ENCODE measurements at places on chromosomes 2 and 18.

DNA sequence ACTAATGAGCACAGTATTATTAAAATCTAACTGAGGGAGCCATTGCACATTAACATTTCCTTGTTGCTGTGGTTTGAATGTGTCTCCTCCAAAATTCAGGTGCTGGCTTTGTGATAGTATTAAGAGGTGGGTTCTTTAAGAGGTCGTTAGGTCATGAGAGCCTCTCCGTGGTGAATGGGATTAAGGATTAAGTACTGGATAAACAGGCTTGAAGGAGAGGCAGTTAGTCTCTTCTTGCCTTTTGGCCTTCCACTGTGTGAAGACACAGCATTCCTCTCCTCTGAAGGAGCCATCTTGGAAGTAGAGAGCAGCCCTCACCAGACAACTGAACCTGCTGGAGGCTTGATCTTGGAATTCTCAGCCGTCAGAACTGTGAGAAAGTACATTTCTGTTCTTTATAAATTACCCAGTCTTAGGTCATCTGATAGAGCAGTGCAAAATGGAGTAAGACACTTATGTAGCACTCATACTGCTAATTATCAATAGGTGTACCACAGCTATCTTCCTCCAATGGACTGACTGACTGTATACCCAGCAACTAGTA is 182.7 kb downstream of the MYO3B start:
- no peak for DNase-seq

GRCh38 chr2:7392076-7392787 is 475.0 kb downstream of the RNF144A start:
- no peak for DNase-seq

DNA sequence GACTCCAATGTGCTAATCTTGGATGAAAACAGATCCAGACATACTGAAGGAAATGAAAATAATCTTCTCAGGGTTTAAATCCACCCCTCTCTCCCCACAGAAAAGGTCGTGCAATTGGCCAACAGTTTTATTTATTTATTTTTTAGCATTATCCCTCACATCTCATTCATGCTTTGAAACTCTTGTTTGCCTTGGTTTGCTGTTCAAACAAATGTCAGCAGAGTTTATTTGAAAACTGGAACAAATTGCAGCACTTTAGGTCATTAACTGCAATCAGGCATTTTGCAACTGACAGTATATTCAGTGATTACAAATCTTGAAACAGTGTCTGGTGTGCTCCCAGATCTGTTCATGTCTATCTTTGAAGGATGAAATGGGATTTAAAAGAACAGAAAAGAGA is 220.6 kb downstream of the SLC4A10 start:
- DNase-seq: no peak

DNA sequence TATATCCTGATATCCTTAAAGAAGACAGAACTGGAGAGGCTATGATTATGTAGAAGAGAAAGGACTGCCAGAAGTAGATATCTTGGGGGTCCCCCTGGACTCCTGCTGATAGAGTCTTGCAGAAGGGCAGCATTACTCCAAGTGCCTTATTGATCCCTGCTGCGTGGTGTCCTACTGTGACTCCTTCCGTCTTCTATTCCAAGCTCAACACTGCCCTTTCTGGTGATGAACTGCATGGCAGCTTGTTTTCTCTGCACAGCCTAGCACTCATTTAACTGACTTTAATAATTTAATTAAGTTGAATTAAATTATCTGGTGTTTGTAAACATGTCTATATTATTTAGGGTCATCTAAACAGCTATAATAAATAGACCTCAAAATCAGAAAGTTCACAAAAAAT is 194.1 kb upstream of the DSEL start:
- DNase-seq: no peak

DNA sequence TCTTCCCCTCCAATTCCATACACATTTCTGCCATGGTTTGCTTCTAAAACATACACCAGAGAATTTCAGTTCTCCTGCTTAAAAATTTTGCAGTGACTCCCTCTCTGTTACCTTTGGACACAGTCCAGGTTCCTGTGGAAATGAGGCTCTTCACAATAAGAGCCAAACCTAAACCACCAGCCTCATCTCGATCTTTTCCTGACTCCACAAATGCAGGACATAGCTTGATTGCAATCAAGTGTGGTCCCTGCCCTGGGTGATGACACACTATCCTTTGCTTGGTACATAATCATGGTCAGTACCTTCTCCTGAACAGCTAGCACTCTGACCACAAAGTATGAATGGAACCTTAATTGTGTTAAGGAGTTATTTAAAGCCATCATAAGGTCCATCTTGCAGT is 134.9 kb upstream of the CHAC2 start:
- DNase-seq: no peak

DNA sequence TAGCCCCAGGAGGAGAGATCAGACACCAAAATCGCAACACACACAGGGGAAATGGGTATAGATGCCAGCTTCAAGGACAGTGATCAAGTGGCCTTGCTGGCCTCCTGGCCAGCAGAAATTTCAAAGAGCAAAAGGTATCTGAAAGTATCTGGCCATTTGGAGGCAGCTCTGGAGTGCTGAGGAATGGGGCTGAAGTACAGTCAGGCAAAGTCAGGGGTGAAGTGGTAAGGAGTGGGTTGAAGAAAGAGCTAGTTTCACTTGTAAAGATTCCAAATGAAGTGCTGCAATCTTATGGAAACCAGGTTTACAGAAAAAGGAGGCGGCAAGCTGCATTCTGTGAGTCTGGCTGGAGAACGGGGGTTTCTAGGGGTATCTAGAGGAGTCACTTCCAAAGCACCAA is 19.2 kb upstream of the PCBP1 start:
- no peak for DNase-seq

DNA sequence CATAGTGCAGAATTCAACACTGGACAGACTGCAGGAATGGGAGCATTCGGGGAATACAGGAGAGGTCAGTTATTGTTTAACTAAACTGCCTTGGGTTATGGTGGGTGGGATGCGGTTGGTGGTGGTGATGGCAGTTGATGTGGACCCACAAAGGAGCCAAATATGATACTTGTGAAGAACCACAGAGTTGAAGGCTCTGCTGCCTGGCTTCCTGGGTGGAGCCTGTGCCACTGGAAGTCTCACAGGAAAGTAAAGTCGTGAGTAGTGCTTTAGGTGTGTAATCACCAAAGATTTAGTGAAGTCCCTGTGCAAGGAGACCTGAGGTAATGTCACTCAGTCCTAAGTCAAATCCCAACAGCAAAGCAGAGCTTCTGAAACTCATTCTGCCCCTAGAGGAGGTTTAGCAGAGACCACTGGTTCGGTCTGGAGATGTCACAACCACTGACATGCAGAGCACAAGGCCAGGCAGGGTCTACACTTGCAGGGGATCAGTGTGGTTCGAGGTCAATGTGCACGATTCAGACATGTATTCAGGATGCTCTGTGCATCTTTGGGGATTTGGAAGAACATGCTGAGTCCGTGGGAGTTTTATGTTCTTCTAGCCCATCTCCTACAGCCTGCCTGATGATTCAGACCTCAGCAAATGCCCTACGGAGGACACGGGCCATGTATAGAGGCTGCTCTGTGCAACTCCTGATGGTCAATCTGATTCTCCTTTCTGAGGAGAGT is 1150.9 kb downstream of the RPIA start:
- no peak for DNase-seq

GRCh38 chr2:200616656-200617055 is 30.8 kb downstream of the AOX1 start:
- no peak for DNase-seq

GRCh38 chr2:190156530-190157212 is 94.1 kb upstream of the MSTN start:
- no peak for DNase-seq

Measured in activated CD4-positive, alpha-beta T cell treated with anti-CD3 and anti-CD28 coated beads, Interleukin-2, amount 50 U/mL, for 4 hours (primary cell).